Kidney tubule cell (primary cell): ENCODE measurements at places on chromosomes 5 and 9.

DNA sequence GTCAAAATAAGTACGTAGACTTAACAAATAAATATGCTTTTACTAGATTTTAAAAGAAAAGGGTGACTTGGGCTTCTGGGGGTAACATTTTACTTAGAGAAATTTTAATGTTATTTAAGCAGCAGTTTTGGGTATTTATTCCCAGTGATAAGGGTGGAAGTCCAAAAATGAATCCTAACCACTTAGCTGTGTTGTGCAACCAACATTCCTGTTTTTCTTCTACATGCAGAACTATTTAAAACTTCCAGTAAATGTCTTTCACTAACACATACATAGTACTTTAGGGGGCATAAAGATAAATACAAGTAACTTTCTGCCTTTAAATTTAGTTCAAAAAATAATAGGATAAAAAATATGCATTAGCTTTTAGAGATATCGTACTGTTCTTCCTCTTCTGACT is 436.7 kb downstream of the CTNND2 start:
- DNase-seq, result no peak

DNA sequence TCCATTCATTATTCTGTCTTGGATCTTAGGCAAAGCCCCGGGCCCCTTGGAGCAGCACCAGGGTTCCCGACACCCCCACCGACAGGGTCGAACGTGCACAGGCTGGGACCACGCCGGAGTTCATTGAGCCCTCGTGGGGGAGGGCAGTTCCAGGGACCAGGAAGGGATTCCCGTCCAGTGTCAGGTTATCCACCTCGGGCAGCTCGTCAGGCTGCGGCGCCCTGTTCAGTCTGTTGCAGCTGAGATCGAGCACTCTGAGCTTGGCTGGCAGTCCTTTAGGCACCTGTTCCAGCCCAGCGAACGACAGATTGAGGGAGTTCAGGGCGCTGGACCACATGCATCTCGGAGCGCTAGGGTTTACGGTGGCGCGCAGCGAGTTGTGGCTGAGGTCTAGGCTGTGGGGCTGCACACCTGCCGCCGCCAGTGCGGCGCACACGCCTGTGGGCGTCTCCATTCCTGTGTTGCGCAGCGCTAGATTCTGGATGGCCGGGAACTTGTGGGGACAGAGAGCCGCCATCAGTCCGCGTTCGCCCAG is 1.1 kb downstream of the CD14 start:
- DNase-seq, result peak; percentile 23

DNA sequence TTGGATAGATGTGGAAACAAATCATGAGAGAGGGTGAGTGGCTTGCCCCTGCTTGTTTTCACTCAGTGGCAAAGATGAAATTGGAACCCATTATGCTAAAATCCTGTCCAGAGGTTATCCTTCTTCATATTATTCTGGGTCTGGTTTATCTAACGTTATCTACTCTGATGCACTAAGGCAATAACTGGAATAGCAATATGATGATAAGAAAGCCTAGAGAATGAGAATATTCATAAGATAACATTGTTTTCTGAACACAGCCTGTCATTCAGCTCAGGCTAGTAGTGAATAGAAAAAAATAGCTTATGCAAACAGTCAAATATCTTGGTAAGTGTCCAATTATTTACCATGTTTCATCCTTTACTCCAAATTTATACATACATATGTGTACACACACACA is 132.0 kb upstream of the C6 start:
- no peak for DNase-seq

DNA sequence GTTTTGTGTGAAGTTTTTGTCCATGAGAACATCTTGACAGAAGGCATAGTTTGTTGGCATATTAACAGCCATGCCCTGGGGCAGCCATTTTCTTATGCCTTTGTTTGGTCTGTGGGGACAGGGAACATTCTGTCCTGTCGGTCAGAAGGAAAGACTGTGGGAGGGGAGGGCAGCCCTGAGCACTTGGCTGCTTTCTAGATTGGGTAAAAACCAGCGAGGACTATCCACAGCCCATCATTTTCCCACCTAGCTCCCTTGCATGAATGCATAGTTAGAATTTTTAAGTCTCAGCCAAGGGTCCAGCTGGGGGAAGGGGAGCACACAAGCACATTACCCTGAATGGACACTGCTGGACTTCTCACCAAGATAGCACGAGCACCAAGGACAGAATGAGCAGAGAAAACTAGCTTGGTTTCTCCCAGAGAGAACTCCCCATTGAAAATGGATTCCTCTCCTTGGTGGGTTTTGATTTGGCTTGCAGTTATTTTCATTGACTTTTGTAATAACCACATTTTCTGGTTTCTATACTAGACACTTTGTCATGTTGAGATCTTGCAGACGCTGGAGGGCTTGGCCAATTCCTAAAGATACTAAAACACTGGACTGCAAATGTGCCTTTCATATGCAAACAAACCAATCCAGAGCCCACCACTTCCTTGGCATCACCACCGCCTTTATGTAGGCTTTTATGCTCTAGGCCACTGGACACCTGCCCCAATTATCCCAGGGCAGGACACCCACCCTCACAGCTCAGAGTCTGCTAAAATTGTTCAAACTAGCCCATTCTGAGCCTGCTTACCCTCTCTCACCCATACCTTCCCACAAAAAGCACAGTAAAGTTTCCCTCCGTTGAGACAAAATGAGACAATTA is 129.9 kb downstream of the BOD1 start:
- no peak for DNase-seq

- peak; percentile 27 for DNase-seq
Observed at GRCh38 chr5:168592014-168592368, 12.8 kb upstream of the PANK3 start.

DNA sequence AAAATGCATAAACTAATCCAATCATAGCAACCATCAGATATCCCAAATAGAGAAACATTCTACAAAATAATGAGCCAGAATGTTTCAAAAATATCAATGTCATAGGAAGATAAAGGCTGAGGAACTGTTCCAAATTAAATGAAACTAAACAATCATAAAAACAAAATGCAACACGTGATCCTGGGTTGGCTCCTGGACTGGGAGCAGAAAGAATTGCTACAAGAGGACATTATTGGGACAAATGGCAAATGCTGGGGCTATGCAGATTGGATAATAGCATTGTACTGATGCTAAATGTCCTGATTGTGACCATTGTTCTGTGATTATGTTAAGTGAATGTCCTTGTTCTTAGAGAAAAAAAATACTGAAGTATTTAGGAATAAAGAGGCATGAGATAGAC is 54.2 kb upstream of the AKNA start:
- DNase-seq, result no peak

DNA sequence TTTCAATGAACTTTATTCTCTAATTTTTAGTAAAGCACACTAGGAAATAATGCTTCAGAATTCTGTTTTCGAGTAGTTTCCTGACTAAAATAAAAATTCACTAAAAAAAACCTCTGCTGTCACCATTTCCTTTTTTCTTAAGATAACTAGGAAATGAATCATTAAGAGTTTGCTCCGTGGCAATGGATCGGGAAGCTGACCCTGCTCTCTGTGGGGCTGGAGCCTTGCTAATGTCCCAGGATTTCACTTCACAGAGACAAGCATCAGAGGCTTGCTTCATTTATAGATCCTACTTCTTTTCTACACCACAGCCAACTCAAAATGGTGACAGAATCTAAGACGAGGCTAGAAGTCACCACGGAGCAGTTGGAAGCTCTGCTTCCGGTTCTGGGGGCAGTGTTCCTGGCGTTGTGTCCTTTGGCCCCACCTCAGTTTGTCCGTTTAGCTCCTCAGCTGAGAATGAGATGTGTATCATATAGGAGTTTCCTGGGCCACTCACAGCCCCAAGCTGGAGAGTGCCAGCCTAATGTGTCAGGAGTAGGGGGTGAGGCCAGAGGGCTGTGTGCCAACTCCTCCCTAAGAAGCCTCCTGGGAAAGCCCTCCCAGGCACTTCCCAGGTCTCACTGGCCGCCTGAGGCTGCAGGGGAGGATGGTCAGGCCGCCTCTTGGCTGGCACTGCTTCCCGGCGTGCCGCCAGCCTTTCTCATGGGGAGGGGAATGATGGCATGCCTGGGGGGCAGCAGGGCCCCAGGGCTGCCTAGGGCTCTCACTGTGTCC is 19.6 kb downstream of the TENT4A start:
- DNase-seq, result peak; percentile 90

- no peak for DNase-seq
Observed at GRCh38 chr5:20145240-20145639, 157.2 kb upstream of the CDH18 start.

DNA sequence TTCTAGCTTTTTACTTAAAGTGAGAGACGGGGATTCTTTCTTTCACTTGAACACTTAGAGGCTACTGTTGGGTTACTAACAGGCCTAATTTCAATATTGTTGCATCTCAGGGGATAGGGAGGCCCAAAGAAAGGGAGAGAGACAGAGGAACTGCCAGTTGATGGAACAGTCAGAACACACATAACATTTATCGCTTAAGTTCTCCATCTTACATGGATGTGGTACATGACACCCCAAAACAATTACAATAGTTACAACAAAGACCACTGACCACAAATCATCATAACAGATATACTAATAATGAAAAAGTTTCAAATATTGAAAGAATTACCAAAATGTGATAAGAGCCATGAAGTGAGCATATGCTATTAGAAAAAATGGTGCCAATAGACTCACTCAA is 4.3 kb upstream of the RIC1 start:
- no peak for DNase-seq

- no peak for DNase-seq
Observed at GRCh38 chr5:43016217-43016779, 23.8 kb downstream of the ANXA2R start.

DNA sequence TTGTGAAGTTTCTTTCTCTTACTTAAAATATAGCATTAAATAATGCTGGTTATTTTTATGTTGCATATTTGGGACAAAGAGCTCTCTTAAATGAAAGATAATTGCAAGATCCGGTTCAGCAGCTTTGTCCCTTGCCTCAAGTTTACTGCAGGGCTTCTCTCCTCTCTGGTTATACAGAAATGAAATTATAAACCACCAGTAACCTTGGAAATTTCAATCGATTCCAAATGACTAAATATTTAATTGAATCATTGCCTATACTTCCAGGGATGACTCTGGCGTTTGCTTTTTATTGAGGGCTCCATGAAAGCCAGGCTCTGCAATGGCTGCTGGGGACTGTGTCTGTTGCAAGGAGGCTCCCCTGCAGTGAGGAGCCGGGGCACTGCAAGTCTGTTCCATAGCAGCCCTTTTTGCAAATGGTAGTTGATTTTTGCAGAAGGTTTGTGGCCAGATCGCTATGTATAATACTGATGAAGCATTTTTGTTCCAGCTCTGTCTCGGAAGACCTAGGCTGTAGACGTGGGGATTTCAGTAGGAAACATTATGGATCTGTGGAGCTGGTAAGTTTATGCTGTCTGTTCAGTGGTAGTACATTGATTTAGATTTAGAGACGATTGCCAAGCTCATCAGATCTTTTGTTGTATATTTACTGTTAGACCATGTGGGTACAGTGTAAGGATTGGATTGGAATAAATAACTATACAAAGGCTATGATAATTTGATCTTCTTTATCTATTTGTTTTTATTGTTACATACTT is at the start of gene GARNL3:
TSS of gene GARNL3 (plus strand) at position 313 of the 758 bp plus-strand sequence. CDS start at position 417, 104 bp downstream.
- no peak for DNase-seq

DNA sequence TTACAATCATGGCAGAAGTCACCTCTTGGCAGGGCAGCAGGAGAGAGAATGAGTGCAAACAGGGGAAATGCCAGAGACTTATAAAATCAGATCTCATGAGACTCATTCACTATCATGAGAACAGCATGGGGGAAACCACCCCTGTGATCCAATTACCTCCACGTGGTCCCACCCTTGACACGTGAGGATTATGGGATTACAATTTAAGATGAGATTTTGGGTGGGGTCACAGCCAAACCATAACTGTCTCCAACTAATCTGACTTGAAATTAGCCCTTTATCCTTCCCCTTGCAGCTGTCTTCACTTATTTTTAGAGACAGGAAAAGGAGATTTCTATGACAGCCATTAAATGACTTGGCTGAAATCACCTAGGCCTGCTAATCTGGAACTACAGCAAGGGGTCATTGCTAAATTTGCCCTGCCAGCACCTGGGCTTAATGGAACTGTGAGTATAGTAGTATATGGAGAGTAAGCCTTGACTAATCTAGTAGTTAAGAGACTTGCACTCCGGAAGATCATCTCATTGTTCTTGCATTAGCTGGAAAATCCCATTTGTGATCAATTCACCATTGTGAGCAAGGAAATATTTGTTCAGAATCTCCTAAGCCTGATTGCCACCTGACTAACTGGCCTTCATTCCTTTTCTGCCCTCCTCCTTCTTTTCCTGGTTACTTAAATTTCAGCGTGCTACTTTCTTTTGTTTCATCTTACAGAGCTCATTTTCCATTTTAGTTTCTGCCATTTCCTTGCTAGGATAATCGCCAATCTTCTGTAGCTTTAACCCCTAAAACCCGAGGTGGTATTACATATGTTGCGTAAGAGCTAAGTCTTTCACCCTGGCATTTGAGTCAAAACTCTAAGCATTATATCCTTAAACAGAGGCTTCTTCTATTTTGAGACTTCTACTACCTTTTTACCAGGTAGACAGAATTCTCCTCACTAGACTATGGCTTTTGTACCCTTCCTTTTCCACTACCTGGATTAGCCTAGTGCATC is 65.3 kb upstream of the RUSC2 start:
- DNase-seq, result no peak

DNA sequence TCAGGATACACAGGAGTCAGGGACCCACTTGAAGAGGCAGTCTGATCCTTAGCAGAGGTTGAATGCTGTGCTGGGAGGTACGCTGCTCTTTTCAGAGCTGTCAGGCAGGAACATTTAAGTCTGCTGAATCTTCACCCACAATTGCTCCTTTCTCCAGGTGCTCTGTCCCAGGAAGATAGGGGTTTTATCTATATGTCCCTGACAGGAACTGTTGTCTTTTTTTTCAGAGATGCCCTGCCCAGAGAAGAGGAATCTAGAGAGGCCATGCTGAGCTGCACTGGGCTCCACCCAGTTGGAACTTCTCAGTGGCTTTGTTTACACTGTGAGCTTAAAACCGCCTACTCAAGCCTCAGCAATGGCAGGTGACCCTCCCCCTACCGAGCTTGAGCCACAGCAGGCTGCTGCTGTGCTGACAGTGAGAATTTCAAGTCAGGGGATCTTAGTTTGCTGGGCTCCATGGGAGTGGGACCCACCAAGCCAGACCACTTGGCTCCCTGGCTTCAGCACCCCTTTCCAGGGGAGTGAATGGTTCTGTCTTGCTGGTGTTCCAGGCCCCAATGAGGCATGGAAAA is 169.0 kb downstream of the FBXL17 start:
- peak; percentile 28 for DNase-seq

DNA sequence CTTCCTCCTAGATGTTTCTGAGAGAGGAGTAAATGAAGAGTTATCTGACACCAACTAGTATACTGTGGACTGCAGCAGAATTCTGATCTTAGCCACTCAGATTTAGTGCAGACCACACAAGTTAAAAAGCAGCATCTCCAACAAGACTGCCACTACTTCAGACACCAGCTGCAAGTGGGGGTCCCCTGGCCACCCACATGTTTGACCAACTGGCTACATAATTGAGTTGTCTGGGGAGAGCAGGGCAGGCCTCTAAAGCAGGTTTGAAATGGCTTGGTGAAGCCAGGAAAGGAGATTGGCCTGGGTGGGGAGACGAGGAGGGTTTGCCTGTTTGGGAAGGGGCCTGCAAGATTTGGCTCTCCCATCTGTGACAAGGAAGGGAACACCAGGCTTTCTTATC is 40.5 kb upstream of the FAM81B start:
- DNase-seq, result no peak
